ENCODE measurements at places on chromosomes 2 and 18.

- no peak for DNase-seq
Measured at GRCh38 chr2:127941461-127941860, 55.7 kb upstream of the AMMECR1L start.

GRCh38 chr2:100145893-100146656 lies 3.7 kb upstream of the AFF3 start:
- no peak for DNase-seq

DNA sequence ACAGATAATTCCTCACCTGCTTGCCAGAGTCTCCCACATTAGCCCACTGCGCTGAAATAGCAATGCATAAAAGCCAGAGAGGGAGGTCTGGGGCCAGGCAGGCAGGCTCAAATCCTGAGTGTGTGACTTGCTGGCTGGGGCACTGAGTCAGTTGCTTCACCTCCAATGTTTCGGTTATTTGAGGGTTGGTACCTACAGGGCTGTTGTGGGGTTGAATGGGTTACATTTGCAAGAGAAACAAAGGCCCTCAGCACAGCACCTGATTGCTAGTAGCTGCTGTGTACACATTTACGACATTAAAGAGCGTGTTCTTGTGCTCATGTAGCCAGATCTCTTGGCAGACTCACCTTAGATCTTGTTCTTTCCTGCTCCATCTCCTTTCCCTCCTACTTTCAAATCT lies 34.1 kb upstream of the FAM110C start:
- no peak for DNase-seq

GRCh38 chr18:1914489-1914888 lies 656.8 kb downstream of the METTL4 start:
- peak; percentile 15 for DNase-seq

GRCh38 chr2:109637749-109638570 lies 23.8 kb downstream of the SOWAHC start:
- no peak for DNase-seq

DNA sequence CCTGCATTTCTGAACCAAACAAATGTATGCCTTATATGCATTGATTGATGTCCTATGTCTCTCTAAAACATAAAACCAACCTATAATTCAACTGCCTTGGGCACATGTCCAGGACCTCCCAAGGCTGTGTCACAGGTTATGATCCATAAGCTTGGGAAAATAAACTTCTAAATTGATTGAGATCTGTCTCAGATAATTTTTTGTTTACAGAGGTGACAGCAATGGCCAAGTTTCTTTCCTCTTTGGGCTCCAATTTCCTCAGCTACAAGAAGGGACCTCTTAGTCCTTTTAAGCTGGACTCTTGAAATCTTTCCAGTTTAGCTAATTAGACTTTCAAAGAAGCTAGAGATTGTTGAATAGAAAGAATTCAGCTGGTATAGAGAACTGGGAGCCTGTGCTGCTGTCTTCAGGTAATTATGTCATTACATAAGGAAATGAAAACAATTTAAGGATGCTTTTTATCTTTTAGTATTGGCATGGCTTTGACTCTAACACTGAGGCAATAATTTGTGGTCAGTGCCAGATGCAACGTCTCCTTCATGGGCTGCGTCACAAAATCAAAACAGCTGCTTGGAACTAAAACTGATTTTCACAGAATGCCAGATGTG lies 412.1 kb upstream of the TRIB2 start:
- DNase-seq = peak; percentile 74

DNA sequence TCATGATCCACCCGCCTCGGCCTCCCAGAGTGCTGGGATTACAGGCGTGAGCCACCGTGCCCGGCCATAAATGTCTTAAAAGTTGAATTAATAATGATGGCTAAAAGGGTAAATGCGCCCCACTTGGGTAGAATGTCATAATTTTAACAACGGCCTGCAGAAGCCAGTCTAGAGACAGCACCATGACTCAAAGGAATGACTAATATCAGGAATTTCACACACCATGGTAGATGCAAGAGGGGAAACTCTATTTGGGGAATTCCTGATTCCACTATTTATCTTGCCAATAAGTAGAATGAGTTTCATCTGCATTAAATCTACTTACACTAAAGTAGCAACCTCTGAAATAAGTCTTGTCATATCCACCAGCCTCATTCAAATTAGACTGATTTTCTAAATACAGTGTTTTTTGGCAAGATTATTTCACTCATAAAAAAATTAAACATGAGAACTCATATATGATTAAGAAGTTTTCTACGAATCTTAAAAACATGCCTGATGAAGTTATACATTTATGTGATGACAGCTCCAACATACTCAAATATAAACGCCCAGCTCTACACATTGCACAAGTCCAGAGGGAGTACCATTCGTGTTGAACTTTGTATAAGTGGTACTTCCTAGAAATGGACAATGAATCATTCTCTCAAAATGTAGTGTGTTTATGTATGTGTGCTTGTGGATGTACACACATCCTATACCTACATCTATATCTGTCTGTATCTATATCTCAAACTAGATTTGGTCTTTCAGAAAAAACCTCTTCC lies 309.7 kb downstream of the IRS1 start:
- peak; percentile 77 for DNase-seq

DNA sequence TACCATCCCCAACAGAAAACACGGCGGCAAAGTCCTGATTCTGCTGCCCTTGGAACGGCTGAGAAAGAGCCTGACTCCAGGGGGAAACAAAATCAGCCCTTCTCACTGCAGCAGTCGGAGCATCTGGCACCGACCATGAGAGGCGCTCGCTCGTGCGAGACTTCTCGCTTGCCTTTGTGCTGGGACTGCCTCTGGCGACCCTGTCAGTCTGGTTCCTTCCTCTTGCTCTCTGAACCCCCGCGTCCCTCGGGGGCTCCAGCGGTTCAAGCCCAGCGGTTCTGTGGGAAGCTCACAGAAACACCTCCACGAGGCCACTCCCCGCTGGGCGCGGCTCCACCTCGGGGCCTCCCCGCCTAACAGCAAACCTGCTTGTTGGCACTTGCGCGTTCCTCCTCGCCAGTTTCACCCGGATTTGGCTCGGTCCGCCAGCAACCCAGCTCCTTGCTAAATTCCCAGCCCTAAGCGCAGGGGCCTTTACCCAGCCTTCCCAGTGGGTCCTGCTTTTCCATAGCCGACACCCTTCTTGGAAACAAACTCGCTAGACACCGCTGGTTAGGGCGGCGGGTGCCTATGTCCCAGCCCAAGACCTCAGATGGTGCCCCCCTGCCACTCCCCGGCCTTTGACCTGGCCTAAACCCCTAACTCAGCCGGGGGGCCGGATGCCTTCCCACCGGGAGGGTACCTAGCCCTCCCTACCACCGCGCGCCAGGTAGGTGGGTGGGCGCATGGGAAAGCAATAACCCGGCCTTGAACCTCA lies 2.2 kb downstream of the RND3 start:
- DNase-seq = peak; percentile 79

- DNase-seq = no peak
Measured at GRCh38 chr2:217946051-217946450, 56.7 kb downstream of the TNS1 start.

GRCh38 chr2:223524066-223524465 lies 78.1 kb downstream of the SCG2 start:
- DNase-seq = no peak

DNA sequence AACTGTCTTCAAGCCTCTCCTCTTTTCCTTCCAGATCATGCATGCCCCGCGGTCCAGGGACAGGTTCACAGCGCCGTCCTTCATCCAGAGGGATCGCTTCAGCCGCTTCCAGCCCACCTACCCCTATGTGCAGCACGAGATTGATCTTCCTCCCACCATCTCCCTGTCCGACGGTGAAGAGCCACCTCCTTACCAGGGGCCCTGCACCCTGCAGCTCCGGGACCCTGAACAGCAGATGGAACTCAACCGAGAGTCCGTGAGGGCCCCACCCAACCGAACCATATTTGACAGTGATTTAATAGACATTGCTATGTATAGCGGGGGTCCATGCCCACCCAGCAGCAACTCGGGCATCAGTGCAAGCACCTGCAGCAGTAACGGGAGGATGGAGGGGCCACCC lies 81.3 kb downstream of the FAM210A start:
- DNase-seq = no peak

DNA sequence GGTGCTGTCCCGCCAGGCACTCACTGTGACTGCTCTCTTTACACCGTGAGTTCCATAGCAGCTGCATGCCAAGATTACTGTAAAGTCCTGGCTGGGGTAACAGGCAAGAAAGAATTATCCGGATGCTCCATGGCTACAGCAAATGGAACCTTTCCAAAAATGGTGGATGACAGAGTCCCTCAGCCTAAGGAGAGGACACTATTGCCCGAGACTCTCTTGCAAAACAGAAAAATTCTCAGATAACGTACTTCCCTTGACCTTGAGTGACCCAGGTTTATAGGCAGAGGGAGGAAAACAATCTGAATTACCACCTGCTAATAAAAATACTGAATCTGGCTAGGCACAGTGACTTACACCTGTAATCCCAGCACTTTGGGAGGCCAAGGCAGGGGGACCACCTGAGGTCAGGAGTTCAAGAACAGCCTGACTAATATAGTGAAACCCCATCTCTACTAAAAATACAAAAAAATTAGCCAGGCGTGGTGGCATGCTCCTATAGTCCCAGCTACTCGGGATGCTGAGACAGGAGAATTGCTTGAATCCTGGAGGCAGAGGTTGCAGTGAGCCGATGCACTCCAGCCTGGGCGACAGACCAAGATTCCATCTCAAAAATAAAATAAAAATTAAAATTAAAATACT lies 4.5 kb downstream of the CYS1 start:
- no peak for DNase-seq

GRCh38 chr2:49028101-49028500 lies 126.2 kb downstream of the FSHR start:
- DNase-seq = no peak

- DNase-seq = no peak
Measured at GRCh38 chr2:96625571-96626552, 12.2 kb downstream of the KANSL3 start.

DNA sequence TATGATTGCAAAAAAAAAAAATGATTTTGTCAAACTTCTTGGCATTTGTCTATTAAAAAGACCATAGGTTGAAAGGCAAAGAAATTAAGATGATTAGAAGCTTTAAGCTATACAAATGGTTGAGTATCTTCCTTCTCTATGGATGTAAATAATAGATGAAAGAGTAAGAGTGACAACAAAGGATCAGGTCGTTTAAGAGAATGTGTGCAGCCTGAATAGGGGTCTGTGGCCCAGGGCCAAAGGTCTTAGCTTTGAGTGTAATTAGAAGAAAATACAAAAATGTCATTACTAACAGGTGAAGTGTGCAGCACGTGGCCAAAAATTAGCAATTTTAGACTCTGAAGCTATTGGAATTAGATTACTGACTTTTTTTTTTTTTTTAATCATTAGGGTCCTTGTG lies 122.4 kb downstream of the GREB1L start:
- no peak for DNase-seq

- no peak for DNase-seq
Measured at GRCh38 chr2:174342686-174343342, 8.1 kb downstream of the SP9 start.

- no peak for DNase-seq
Measured at GRCh38 chr2:239178484-239178883, 222.3 kb downstream of the HDAC4 start.

DNA sequence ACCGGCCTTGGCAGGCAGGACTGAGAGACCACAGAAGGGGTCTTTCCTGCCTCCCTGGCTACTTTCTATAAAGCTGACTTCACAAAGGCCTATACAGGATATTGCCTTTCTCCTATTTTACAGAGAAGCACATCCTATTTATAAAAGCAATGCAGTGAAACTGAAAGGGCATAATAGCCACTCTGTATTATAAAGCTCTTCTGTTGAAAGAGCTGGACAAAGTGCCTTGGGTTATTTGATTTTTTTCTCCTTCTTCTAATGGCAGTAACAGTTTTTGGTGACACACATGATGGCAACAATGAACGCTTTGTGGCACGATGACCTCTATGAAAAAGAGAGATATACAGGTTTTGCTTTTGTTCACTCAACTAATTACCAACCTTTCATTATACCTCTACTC lies 281.1 kb downstream of the ZNF516 start:
- DNase-seq = no peak

- DNase-seq = no peak
Measured at GRCh38 chr2:241540401-241540770, 18.2 kb upstream of the BOK start.

- no peak for DNase-seq
Measured at GRCh38 chr2:59461127-59461526, 1092.3 kb downstream of the BCL11A start.

DNA sequence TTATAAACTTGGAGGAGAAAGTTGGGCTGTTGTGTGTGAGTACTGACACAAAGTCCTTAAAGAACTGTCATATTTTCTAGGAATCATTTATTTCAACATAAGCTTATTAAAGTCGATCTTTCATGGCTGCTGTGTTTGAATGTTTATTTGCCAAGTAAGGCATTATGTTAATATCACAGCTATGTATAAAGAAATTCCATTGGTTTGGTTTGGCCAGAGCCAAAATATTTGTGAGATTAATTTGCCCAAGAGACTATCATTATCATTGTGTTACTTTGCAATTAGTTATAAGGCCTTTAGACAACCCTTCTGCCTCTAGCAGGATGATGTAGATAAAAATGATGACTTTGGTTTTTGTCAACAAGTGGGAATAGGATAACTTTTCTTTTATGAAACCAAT lies 240.6 kb upstream of the NT5C1B start:
- DNase-seq = no peak

DNA sequence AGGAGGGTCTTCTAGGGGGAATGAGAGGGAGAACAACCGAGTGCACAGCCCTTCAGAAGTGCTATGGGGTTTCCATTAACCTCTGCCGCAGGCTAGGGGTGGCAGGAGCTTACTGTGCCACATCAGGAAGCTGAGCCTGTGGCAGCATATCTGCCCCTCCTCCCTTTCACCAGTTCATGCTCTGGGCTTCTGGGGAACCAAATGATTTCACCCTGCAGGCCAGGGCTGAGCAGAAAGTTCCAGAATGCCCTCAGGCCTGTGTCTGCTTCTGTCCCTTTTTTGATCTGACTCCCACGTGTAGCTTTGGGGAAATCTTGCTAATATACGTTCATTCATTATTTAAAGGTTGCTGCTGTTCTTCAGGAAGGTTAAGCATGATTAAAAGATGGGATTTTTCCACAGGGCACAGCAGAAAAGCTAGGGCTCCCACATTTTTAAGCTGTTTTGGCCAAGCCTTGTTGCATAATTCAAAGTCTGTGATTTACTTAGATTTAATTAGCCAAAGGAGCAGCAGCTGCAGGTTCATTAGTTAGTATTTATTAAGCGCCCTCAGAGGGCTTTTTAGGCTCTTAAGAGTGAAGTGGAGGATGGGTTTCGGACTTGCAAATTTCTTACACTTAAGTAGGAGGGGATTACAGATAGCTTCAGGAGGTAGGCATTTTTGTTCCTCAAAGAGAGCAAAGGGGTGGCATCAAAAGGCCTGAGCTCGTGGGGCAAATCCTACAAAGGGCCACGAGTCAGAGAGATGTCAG lies 10.2 kb downstream of the TMEM247 start:
- DNase-seq = no peak

- DNase-seq = no peak
Measured at GRCh38 chr2:220219371-220219770, 591.9 kb downstream of the SLC4A3 start.

GRCh38 chr18:74266161-74266560 lies 25.6 kb downstream of the CYB5A start:
- peak; percentile 40 for DNase-seq

GRCh38 chr18:41744421-41745030 lies 210.5 kb upstream of the PIK3C3 start:
- DNase-seq = no peak

Measured in astrocyte of the spinal cord (primary cell).